Esophagus squamous epithelium (tissue), 5 donors: ENCODE measurements at places on chromosomes 12 and 14.

- DNase-seq: no peak
These were observed 151.6 kb downstream of the SYT1 start for GRCh38 chr12:79016181-79016580.

DNA sequence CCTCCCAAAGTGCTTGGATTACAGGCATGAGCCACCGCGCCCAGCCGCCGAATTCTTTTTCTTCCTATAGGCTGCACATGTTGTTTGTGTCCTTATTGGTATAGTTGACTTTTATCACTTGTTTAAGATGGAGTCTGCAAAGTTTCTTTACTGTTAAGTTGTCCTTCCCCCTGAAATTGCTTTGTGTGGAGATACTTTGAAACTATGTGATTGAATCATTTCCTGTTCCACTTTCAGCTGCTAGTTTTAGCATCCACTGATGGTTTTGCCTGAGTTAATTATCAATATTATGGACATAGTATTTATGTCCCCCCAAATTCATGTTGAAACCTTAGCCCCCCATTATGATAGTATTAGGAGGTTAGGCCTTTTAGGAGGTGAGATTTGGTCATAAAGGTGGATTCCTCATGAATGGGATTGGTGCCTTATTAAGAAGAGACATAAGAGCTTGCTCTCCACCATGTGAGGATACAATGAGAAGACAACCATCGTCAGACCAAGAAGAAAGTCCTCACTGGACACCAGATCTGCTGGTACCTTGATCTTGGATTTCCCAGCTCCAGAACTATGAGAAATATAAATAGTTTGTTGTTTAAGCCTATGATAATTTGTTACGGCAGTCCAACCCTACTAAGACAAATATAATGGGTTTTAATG, 34.9 kb downstream of the PPHLN1 start:
- no peak for DNase-seq

DNA sequence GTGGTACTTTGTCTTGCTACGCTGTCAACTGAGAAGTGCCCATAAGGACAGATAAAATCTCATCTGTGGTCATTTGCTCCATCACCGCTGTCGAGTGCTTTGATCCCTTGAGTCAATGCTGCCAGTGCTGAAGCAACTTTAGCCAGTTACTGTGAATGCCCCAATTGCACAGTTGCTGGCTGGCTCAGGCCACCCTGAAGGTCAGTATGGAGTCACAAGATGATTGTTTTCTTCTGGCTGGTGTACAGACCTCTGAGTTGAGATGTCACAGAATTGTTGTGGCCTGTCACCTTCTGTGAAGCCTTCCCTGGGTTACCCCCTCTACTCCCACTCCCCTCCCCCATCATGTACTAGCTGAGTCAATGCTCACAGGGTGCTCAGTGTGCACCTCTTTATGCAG, 92.9 kb downstream of the PELI2 start:
- DNase-seq: no peak

- no peak for DNase-seq
These were observed 133.6 kb downstream of the ZFP36L1 start for GRCh38 chr14:68658943-68659931.

GRCh38 chr12:104232609-104233280, 17.2 kb downstream of the TXNRD1 start:
- DNase-seq: no peak

GRCh38 chr12:18690653-18691052, 47.2 kb downstream of the PLCZ1 start:
- DNase-seq: no peak

- DNase-seq: no peak
These were observed 6.0 kb downstream of the SDS start for GRCh38 chr12:113397497-113398197.
